Stimulated activated CD8-positive, alpha-beta memory T cell treated with anti-CD3 and anti-CD28 coated beads, Interleukin-4, amount 100 ng/mL, for 1 hour (primary cell): ENCODE measurements at places on chromosomes 12 and 14.

DNA sequence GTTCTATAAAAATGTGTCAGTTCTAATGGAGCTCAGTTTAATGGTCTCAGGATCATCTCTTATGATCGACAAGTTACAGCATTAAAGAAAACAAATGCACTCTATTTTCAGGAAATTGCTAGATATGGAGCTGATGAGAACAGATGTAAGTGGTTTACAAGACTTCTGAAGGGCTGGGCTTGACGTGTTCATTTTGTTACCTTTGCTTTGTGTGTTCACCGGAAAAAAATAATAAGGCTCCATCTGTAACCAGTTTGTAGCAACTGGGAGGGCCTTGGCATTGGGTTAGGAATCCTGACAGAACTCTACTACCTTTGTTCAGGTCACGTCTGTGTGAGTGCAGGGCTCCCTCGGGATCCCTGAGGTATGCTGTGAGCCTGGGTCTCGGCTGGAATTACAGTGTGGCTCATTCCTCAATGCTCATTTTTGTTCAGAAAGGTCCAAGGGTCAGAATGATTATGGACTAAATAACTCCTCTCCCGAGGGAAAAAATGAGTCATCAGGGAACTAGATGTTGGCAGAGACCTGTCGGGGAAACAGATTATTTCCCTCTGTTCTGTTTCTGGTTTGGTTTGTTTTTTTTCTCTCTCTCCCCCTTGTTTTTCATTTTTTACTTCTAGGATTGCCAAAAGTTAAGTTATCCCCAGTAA lies 158.0 kb downstream of the SLC5A8 start:
- DNase-seq: no peak

GRCh38 chr12:92036061-92036620 lies 109.5 kb downstream of the BTG1 start:
- no peak for DNase-seq

DNA sequence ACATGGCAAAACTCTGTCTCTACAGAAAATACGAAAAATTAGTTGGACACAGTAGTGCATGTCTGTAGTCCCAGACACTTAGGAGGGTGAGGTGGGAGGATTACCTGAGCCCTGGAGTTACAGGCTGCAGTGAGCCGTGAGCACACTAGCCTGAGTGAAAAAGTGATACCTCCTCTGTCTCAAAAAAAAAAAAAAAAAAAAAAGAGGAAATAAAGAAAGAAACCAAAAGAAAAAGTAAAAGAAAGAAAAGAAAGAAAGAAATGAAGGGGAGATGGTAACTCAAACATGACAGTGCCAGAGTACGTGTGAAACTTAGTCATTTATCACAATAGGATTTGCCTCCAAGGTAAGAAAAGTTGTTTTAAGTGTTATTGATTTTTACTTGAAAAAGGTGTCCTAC lies 407.0 kb upstream of the MGAT4C start:
- no peak for DNase-seq

GRCh38 chr12:53200107-53200457 lies 7.0 kb downstream of the ITGB7 start:
- no peak for DNase-seq

GRCh38 chr12:92292016-92292415 lies 146.4 kb upstream of the BTG1 start:
- DNase-seq: no peak

DNA sequence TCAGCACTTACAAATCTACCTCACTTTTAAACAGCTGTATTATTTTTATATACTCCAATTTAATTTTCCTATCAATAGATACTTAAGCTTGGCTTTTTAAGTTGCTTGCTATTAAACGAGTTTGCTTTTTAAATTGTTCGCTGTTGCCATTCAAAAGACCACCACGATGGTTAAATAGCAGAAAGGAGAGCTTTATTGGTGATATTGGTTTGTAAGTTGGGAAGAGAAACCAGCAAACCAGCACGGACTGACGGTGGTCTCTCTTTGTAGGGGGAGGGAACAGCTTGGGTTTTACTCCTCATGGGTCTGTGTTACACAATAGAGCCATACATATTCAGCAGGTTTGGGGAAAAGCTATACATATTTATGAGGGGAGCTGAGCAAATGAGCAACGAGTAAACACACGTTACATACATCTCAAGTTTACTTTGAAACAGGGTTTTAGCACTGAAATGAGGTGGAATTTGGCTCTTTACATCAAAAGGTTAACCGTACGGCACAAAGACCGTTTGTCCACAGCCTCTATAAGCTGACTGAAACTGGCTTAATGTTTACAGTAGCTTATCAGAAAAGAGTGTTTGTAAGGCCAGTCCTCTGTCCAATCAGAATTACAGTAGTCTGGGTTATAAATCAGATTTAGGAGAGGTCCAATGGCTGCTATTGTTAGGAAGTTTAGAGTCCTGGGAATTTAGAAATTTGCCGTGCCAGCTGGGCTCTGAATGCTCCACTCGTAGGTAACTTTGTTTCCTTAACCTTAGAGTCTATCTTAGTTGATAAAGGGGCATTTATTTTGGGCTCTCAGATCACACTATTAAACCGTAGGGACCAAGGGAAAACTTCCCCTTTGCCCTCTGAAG lies 69.7 kb upstream of the DHRS4 start:
- DNase-seq: no peak

DNA sequence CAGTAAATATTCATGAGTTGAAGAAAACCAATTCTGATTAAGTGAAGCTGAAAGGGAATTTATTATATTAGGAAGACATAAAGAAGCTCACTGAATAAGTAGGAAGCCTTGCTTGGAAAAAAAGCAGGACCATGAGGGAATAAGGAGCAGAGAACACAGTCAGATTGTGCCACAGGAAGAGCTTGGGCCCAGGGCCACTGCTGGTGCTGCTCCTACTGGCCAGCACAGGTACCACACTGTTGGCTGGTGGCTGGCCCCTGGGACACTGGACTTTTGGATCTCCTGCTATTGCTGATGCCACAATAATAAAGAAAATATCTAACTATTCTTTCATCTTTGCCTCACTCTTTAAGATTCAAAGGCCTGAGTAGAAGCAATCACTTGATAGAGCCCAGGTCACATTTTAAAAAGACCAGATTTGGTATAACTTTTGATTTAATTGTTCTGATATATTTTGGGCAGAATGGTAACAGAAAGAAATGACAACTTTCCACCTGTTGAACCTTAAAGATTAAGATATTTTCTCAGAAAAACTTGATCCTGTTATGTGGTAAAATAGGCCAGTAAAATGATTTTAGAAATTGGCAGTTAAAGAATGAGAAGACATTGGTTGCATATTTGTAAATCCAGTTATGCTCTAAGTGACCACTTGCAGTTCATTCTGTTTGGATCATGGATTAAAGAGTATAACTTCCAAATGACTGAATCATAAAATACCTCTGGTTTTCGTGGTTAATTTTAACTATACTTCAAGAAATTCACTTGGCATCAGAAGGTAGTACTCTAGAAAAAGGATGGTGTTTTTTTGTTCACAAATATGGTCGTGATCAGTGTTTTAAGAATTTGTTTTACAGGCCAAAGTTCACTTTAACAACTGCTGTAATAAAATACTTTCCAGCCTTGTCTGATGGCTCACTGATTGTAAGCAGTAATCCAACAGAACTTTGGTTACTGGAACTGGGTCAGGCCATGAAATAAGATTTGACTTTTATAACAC lies 68.3 kb downstream of the DERA start:
- DNase-seq: no peak

DNA sequence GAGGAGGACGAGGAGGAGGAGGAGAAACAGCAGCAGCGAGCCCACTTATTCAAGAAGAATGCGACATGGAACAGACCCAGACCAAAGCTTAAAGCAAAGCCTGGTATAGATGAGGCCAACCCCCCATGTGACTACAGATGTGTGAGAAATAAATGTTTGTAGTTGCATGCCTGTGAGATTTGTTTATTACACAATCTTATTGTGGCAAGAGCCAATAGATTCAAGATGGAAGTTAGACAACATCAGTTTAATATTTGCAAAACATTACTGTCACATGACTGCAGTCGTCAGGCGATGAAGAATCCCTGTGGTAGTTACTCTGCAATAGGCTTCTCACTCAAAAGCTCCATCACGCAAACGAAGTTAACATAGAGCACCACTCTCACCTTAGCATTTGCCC lies 17.2 kb upstream of the SLC35F4 start:
- DNase-seq: no peak

DNA sequence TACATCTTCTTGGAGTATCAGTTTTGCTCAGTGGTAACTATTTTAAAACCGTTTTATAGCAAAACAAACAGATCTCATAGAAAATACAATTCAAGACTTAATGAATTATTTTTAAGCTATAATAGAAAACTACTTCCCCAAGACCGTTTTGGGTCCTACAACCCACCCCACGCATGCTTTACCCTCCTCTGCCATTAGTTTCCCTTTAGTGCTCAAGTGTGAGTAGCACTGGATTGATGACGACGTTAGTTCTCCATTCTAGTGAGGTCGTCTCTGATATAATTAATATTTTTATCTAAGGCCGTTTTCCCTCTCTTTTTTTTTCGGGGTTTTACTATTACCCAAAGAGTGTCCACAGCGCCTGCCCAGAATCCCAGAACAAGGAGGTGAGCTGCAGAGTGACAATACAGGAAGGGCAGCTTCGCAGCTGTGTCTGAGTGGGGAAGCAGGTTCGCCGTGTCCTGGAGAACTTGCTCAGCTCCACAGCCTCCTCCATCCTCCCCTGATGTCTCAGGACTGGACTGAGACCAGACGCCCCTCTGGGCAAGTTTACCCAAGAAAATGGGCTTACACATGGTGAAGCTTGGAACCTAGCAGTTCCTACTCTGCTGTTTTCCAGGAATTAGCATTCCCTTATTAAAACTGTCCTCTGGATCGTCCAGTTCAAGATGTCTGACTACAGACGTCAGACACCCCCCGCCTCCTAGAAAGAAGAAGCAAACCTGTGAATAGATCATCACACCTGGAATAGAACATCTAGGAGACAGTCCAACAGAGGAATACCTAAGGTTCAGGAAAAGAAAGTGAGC lies 31.9 kb upstream of the MON2 start:
- DNase-seq: no peak

- no peak for DNase-seq
Measured at GRCh38 chr12:89244536-89244935, 107.8 kb downstream of the DUSP6 start.

GRCh38 chr14:89359477-89360222 lies 57.4 kb downstream of the FOXN3 start:
- no peak for DNase-seq

DNA sequence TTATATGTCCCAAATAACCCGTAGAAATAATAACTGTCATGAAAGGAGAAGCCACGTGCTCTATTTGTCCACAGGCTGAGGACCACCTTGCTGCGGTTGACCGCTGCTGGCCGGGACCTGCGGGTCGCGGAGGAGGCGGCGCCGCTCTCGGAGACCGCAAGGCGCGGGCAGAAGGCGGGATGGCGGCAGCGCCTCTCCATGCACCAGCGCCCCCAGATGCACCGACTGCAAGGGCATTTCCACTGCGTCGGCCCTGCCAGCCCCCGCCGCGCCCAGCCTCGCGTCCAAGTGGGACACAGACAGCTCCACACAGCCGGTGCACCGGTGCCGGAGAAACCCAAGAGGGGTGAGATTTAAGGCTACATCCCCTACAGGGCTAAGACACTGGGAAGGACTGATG lies 21.0 kb downstream of the RPGRIP1 start:
- DNase-seq: no peak

DNA sequence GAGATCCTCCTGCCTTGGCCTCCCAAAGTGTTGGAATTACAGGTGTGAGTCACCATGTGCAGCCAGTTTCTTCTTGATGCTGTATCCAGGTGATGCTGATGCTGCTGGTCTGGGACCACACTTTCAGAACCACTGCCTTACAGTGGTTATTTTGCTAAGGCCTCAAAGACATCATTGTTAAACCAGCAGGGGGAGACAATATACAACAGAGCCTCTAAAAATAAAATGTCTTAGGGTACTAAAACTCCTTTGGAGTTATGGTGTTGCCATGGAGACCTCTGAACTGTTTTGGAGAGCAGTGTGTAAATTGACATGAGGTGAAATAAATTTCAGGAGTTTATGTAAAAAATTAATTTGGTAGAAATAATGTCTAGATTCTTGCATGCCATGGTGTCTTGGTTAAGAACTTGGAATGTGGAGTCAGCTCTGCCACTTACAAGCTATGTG lies 1.1 kb upstream of the ARG2 start:
- DNase-seq: no peak

DNA sequence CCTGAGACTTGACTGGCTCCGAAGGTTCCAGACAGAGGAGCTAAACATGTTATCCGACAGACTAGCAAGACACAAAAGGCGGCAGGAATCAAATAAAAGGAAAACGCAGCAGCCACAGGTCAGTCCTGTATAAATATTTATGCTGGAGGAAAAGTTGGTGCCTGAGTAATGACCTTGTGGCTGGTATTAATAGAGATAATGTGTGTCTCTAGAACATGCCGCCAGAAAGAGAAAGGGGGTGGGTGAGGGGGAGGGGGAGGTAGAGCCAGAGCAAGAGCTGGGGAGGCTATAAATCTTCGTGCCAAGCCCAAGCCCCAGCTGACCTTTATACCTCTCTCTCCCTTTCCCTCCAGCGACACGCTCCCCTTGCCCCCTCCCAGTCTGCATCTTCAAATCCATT lies 590.4 kb downstream of the MED13L start:
- DNase-seq: no peak

- no peak for DNase-seq
Measured at GRCh38 chr12:59234391-59234790, 314.1 kb upstream of the LRIG3 start.

DNA sequence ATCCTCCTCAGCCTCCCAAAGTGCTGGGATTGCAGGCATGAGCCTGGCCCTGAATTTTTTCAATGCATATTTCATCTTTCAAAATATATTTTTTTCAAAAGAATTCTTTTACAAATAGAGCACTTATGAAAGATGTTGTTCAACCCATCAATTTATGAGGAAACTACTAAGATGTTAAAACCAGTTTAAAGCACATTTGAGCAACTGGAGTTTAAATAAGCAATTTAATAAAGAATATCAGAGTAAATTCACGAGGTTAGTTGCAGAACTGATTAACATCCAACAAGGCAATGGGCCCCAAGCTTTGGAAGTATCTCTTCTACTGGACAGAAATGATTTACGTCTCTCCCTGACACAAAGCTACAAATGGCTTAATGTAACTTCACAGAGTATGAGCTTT lies 23.3 kb downstream of the GLT1D1 start:
- no peak for DNase-seq
